Fibroblast of lung (primary cell): ENCODE measurements at places on chromosomes 7 and 10. TPM values are rescaled to one million over a fixed set of nuclear protein-coding genes. Genes with fewer than 3 reads are reported as not detected.
A peak's percentile ranks its signal among the peaks of the same experiment; 100 is the strongest.

- DNase-seq = no peak
Observed at GRCh38 chr7:47196106-47196645, 385.7 kb downstream of the TNS3 start.

Gene RBP3
- not detected in 2 replicates for polyA plus RNA-seq

DNA sequence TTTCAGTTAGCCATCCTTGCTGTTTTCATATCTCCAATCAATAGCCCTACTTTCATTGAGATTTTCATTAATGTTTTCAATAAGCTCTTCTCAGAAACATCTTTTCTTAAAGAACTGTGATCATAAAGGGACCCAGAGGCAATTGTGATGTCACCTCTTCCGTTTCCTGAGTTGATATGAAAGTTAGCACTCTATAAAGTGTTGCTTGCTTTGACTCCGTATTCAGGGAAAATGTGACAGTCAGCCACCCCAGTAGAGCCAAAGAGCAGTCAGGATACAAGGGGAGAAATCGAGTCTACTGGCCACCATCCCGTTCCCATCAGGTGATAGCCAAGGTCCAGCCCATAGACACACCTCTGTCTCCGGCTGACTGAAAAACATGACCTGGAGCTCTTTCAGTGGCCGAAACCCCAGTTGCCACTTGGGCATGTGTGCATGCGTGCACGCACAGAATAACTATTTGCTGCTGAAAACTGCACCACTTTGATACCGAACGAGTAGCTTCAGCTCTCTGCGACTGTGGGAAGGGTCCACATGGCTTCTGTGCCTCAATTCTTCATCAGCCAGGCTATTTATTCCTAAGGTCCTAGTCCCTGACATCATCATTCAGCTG, 291.4 kb downstream of the USP6NL start:
- no peak for DNase-seq

Gene PAPOLB
- polyA plus RNA-seq = 0.01 and 0.02 TPM in 2 replicates

- peak; percentile 63 for DNase-seq
Observed at GRCh38 chr7:41122256-41122987, 580.5 kb downstream of the INHBA start.

GRCh38 chr10:12633776-12634620, 284.7 kb downstream of the CAMK1D start:
- DNase-seq = no peak

GRCh38 chr10:129046065-129046681, 420.9 kb upstream of the MGMT start:
- no peak for DNase-seq

Gene BTBD16
- not detected in 2 replicates for polyA plus RNA-seq

GRCh38 chr10:101536800-101537199, 51.3 kb downstream of the POLL start:
- DNase-seq = peak; percentile 51

Gene CNTNAP2
- not detected in 2 replicates for polyA plus RNA-seq

DNA sequence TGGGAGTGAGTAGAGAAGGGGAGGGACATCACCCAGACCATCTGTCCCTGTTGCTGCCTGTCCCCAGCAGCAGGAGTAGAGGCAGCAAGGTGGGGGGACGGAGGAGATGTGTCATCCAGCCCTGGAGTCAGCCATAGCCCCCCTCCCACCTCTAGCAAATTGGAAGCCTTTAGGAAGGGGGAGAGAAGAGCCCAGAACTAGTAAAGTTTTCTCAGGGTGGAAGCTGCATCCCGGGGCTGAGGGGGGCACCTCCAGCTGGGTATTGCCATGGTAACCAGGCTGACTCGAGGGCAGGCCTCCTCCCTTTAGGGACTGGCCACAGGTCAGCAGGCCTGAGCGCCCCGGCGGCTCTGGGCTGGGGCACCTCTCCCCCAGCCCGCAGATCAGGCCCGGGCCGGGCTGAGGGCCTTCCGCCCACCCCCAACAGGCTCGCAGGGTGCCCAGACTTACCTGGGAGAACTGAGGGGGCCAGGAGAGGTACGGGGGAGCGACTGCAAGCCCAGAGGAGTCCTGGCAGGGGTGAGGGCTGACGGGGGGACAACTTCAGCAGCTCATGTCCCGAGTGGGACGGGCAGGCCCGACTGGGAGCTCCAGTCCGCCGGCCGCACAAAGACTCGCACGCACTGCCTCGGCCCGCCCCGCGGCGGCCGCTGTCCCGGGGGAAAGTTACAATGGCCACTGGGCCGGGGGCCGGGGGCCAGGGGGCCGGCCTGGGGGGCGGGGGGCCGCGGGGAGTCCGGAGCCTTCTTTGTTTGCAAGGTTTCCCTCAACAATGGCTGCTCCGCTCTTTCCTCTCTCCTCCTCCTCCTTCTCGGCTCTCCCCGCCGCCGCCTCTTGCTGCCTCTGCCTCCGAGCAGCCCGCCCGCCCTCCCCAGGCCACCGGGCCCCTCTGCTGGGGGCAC, 6.0 kb downstream of the LDB1 start:
- peak; percentile 27 for DNase-seq

Gene UCN3
- not detected in 2 replicates for polyA plus RNA-seq

- DNase-seq = no peak
Observed at GRCh38 chr10:108975459-108976058, 947.8 kb downstream of the XPNPEP1 start.

GRCh38 chr10:22945934-22946673, 18.3 kb downstream of the ARMC3 start:
- DNase-seq = no peak

DNA sequence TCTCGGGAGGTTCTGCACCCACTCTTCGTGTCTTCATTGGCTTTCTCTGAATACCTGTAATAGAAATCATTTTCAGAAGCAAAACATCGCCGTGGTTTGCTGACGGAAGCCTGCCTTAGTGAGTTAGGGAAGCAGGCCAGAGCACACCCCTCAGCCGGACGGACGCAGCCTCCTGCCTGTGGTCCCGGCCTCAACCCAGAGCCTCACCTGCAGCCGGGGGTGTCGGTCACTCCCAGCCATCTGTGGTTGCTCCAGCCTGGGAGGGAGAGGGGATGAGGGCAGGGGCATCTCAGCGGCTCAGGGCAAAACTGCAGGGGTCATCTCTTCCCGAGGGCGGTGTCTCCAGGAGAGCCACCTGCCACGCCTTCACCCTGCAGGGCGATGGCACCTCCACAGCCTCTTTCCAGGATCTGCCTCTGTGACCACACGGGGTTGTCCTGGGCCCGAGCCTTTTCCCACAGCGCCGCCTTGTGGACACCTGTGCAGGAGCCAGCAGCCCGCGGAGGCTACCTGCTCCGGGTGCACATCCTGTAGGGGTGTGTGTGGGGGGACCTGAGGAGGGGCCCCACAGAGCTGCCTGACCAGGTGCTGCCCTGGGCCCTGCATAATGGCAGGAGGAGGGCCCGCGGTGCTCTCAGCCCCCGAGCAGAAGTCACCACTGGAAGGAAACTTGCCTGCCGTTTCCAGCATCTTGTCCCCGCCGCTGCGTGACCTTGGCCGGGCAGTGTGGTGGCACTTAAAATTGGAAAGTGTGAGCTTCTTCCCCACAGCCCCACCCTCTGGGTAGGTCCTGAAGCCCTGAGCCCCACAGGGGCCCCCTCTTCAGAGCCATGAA, 21.6 kb upstream of the AP5Z1 start:
- DNase-seq = peak; percentile 29

DNA sequence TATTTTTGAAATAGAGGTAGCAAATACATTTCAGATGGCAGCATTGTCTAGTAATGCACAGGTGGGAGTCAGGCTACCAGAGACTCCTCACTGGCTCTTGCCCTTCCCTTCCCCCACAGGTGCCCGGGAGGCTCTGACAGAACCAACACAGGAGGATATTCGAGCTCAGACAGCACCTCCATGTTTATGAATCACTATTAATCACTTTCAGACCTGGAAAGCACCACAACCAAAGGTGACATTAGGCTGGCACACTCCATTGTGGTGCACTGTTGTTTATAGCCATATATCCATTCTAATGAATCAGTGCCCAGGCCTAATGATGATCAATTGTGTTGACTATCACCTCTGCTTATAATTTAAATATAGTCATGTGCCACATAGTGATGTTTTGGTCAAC, 107.8 kb upstream of the NAMPT start:
- no peak for DNase-seq
